ENCODE measurements at places on chromosomes 12 and 14. TPM values are rescaled to one million over a fixed set of nuclear protein-coding genes. Genes with fewer than 3 reads are reported as not detected.

CLEC7A gene
- not detected for total RNA-seq

GCH1 gene
- total RNA-seq = 52.5 TPM

FOXN4 gene
- total RNA-seq = not detected

MMP17 gene
- 0.25 TPM for total RNA-seq

SRGAP1 gene
- total RNA-seq = 0.07 TPM

LHX5 gene
- not detected for total RNA-seq

CYP27B1 gene
- total RNA-seq = 11.3 TPM

DNM1L gene
- 108 TPM for total RNA-seq

IL26 gene
- 0.30 TPM for total RNA-seq

MDGA2 gene
- not detected for total RNA-seq

KCNC2 gene
- total RNA-seq = not detected

KIF5A gene
- total RNA-seq = 3.4 TPM

PAX9 gene
- not detected for total RNA-seq

HOXC10 gene
- total RNA-seq = not detected

GRCh38 chr14:35858521-35859209, 32.5 kb downstream of the BRMS1L start:
- DNase-seq = no peak

DNA sequence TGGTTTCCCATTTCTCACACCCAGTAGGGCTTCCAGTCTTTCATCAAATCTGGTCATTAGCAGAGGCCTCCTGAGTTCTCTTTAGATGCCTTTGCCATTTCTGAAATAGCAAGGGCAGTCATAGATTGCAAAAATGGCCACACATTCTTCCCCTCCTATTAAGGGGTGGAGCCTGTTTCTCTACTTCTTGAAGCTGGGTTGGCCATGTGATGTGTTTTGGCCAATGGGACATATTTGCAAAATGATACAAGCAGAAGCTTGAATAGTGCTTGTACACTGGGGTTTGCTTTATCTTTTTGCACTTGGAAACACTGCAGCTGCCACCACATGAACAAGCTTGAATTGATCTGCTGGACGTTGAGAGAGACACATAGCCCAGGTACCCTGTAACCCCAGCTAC, 109.3 kb downstream of the VRK1 start:
- no peak for DNase-seq

DNA sequence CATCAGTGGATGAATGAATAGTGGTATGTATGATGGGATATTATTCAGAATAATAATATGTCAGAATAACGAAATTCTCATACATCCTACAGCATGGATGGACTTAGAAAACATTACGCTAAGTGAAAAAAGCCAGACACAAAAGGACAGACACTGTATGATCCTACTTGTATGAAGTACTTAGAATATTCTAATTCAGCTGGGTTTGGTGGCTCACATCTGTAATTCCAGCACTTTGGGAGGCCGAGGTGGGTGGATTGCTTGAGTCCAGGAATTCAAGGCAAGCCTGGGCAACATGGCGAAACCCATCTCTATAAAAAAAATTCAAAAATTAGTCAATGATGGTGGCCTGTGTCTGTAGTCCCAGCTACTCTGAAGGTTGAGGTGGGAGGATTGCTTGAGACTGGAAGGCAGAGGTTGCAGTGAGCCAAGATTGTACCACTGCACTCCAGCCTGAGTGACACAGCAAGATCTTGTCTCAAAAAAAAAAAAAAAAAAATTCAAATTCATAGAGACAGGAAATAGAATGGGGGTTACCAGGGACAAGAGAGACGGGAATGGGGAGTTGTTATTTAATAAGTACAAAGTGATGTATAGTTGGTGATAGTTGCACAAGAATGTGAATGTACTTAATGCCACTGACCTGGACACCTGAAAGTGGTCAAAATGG, 132.3 kb downstream of the CHST11 start:
- DNase-seq = no peak

- DNase-seq = no peak
Observed at GRCh38 chr14:99737956-99738667, 54.0 kb downstream of the CYP46A1 start.

DNA sequence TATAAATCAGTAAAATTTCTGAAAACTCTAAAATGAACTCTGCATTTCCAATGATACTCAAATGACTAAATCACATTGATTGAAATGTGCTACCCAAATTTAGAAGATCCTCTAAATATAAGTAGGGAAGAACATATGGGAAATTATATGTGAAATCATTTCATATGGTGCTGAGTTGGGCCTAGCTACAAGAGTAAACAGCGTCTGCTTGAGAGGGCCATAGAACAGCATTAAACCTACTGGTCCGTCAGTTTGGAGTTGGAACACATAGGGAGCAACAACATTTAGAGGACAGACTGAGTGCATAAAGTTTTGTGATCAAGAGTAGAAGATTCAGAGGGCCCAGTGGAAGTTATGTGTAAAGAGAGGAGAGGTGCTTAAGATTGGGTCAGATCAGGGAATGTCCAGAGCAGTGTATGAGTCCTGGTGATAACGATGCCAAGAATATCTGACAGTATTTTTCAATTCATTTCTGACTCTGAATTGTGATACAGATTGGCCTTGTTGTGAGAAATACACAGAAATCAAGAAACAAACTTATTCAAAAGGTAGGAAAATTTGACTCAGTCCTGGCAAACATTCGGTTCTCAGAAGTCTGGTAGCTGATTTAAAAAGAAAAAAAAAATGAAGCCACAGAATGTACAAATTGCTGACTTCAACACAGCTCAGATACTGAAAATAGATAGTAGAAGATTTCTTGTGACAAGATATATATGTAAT, 362.2 kb downstream of the CCDC91 start:
- no peak for DNase-seq

GRCh38 chr14:99649643-99650042, 4.7 kb downstream of the HHIPL1 start:
- no peak for DNase-seq

- no peak for DNase-seq
Observed at GRCh38 chr14:58668848-58669480, 31.2 kb downstream of the DACT1 start.

DNA sequence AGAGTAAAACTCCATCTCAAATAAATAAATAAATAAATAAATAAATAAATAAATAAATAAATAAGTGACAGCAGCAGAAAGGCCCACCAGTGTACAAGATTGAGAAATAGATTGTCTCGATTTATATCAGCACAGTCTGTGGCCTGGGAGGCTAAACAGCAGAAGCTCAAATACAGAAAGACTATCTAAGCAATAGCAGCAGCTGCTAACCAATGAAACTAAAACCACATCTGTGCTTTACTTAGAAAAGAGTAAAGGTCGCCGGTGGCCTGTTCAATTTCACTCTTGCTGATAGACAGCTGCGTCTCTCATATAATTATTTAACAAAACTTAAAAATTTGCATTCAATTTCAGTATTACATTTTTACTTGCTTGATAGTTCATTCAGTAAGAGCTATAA, 325.7 kb downstream of the CEP128 start:
- DNase-seq = no peak

GRCh38 chr12:32419520-32419960, 20.2 kb downstream of the FGD4 start:
- no peak for DNase-seq

DNA sequence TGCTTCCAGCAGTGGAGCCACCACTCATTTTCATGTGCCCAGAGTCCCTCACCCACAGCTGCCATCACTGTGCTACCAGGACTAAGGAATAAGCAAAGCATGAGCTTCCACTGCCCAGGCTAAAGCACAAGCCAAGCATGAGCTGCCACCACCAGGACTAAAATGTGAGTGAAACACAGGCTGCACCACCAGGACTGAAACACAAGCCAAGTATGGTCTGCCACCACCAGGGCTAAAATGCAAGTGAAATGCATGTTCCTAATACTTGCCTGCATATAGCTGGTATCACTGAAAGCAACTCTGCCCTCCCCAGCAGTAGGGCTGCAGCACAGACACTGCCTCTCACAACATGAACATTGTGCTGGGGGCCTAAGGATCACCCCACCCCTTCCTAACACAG, 30.0 kb downstream of the CEP83 start:
- no peak for DNase-seq

DNA sequence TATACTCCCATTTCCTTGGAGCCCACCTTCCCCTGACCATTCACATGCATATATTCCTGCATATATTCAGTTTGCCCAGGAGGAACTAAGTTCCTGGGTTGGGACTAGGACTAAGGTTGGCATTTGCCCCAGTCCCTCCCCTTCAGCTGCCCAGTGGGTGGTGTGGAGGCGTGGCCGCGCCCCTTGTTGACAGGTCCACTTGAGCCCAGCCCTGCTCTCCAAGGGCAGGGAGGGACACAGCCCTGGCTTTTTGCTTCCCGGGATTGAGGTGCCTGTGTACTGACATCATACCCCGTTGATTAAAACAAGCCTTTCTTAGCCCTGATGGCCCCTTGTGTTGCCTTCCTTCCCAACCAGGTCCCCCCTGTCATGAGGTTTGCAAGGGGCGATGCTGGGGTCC, 7.3 kb downstream of the ERBB3 start:
- no peak for DNase-seq

DNA sequence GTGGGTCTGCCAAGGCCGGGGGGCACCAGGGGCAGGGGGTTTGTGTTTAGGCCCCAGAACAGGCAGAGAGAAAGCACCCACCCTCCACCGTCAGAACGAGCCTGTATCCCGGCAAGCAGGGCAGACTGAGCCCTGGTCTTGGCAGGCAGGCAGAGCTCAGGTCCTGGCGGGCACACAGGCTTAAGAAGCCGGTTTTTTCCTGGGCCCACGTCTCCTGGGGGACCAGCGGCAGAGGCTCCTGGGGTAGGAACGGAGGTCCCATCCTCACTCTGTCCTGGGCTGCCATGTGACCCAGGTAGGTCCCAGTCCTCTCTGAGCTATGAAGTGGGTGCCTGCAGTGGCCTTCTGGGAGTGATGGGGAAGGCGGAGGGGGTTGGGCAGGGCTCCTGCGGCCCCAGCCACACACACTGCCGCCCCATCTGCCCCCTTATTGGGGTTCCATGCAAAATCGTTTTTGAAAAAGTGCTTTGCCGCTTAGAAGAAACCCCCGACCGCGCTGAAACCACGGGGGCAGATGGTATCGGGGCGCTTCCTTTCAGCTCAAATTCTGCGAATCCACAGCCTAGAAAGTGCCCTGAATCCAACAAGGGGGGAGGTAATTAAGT, 24.2 kb downstream of the SH2B3 start:
- DNase-seq = peak; percentile 75

DNA sequence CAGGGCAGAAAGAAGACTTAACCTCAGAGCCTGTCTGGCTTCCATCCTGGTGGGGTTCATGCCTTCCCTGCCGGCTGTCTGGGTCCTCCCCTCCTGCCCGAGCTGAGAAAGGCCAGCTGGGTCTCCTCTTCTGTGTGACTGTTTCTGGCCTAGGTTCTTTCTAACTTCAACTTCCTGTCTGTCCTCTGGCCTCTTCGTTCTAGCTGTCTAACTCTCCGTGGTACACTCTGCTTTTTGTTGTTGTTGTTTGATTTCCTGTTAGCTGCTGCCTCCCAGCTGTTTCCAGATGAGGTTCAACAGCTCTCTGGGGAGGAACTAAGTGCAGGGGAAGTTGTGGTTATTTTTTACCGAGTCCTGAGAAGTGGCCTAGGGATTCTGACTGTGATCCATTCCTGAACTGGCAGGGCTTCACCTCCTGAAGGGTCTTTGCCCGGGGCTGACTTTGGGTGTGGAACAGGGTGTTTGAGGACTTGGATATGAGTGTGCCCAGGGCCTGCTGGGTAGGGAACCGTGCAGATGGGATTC, 3.2 kb downstream of the MLXIP start:
- peak; percentile 38 for DNase-seq

- no peak for DNase-seq
Observed at GRCh38 chr12:68263366-68263765, 10.0 kb upstream of the IL22 start.

DNA sequence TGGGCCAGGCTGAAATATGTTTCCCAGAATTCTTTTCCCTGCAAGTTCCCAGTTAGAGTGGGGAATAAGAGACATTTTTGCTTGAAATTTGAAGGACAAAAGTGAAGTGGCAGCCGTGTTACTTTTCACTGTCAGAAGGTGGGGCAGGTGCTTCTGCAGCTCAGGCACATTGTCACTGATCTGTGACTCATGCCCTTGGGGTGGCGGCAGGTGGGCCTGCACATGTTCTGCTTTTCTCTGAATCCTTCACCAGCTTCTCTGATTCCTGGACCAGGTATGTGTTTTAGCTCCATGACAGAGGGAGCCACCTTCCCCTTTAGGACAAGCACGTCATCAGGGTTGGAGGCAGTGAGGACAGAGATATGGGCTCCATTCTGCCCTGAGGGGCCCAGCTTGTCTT, 11.7 kb upstream of the KCNA5 start:
- DNase-seq = no peak

DNA sequence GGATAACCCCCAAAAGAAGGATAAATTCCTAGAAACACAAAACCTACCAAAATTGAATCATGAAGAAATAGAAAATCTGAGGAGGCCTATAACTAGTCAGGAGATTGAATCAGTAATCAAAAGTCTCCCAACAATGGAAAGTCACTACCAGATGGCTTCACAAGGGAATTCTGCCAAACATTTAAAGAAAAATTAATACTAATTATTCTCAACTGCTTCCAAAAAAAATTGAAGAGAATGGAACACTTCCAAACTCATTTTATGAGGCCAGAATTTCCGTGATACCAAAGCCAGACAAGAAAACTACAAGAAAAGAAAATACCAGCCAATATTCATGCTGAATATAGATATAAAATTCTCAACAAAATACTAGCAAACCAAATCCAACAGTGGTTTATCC, 7.8 kb upstream of the ABCC9 start:
- no peak for DNase-seq

DNA sequence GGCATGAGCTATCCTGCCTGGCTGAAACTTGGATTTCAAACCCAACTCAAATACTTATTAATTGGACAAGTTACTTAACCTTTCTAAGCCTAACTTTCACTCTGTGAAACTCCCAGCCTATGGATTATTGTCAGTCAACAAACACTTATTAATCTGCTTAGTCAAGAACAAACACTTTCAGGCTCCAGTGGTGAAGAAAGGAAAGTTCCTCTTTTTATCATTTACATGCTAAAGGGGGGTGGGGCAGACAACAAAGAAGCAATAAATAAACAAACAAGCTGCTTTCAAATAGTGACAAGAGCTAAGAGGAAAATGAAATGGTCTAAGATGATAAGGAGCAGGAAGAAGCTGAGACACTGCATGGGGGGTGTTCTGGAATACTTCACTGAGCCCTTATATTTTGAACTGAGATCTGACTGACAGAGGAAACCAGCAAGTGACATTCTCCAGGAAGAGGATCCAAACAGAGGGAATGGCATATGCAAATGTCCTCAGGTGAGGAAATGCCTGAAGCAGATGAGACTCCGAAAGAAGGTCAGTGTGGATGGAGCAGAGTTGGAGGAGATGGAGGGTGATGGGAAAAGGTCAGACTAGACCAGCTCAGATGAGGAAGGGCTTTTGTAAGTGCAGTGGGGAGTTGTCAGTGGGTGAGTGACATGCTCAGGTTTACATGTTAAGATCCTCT, 259.6 kb downstream of the ITPR2 start:
- DNase-seq = no peak

GRCh38 chr12:66055837-66056319, 74.7 kb downstream of the LLPH start:
- no peak for DNase-seq

GRCh38 chr12:123119808-123120207, 31.1 kb downstream of the PITPNM2 start:
- DNase-seq = peak; percentile 31
